ENCODE measurements at places on chromosomes 7 and 10. TPM values are rescaled to one million over a fixed set of nuclear protein-coding genes. Genes with fewer than 3 reads are reported as not detected.

The MGAM2 gene
- total RNA-seq: not detected

The CCDC172 gene
- total RNA-seq: not detected

The ODAD2 gene
- 0.30 TPM for total RNA-seq

The MYL10 gene
- not detected for total RNA-seq

The TMEM213 gene
- total RNA-seq: not detected

The LRRD1 gene
- total RNA-seq: not detected

The FAM24B gene
- 2.5 TPM for total RNA-seq

The ASIC3 gene
- 1.6 TPM for total RNA-seq

The ANKRD30A gene
- total RNA-seq: not detected

GRCh38 chr7:41918597-41918996 lies 215.7 kb upstream of the INHBA start:
- DNase-seq: peak; percentile 59

GRCh38 chr10:96344178-96344577 lies 14.6 kb downstream of the OPALIN start:
- DNase-seq: no peak

DNA sequence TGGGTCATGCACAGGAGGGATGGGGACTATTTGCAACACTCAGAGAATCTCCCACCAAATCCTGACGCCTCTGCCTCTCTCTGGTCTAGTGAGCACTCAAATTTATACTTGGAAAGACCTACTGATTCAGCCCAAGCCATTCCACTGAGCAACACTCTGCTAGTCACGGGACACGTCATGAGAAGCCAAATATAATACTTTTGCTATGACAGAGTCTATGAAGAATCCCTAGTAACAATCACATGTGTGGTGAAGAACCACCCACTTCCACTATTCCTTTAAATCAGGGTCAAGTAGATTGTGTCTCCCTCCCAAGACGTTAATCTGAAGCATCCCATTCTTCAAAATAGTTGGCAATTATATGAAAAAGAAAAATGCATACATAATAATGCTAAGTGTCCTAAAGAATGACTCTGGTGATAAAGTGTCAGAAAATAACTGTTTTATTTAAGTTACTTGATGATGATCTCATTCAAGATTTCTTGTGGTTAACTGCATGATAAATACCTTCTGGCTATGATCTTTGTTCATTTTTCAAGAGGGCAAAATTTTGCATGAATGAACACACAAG lies 28.5 kb downstream of the CHCHD3 start:
- peak; percentile 97 for DNase-seq

DNA sequence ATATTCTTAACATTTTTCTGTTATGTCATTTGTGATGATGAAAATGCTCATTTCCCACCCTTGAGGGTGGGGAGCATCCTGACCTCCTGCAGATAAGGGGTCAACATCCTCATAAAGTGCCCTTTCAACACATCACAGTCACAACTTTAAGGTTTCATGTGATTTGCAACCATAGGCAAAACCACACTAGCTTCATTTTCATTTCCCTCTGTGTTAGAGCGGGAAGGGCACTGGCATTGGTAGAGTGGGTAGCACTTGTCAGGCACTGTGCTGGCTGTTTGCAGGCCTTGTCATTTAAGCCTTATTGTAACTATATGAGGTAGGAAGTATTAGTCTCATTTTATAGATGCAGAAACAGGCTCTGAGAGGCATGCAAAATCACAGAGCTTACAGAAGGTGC lies 39.8 kb downstream of the PSMC2 start:
- no peak for DNase-seq

DNA sequence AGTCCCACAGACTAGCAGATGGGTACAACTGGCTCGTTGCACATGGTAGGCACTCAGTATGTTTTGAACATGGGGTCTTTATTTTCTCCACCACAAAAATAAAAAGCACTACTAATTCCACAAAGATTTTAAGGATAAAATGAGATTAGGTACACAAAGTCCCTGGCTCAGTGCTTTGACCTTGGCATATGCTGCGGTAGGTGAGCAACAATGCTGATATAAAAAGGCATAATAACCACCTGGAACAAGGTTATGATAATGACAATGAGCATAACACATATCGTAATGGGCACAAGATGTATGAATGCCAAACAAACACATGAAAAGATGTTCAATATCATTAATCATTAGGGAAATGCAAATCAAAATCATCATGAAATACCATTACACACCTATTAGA lies 26.9 kb downstream of the SGMS1 start:
- no peak for DNase-seq

- DNase-seq: peak; percentile 90
Measured at GRCh38 chr7:98284335-98285036, 3.0 kb downstream of the BRI3 start.

DNA sequence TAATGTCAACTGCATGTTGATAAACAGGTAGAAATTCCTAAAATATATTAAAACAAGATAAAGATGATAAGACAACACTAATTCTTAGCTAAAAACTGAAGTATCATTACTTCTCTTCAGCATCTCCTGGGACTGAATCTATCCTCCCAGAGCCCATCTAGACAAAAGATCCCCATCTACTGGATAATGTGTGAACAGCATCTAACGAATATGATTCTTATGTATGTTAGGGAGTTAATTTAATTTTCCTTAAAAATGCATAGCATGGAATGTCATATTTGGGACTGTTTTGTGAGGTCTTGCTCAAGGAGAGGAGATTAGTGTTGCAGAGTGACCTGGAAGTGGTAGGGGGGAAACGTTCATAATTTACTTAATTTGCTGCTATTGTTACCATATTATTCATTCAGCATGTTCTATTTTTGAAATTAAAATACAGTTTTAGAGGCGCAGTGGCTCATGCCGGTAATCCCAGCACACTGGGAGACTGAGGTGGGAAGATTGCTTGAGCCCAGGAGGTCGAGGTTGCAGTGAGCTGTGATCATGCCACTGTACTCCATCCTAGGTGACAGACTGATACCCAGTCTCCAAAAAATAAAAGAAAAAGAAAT lies 305.1 kb upstream of the CSTF2T start:
- DNase-seq: peak; percentile 8

All from Caki2 (cell line).